ENCODE measurements at places on chromosomes 1 and 21.
A peak's percentile ranks its signal among the peaks of the same experiment; 100 is the strongest.

GRCh38 chr21:41916888-41917433, 36.9 kb downstream of the C2CD2 start:
- no peaks in the 10 kb centered on the region for H3K27me3 ChIP-seq
- H3K4me3 ChIP-seq: no peak overlapping the region
- no peaks in the 10 kb centered on the region for H3K36me3 ChIP-seq

GRCh38 chr1:243715285-243715684, 134.8 kb downstream of the AKT3 start:
- H3K27ac ChIP-seq: no peak overlapping the region
- peaks cover 13% of the 10 kb centered on the region for H3K4me1 ChIP-seq
- H3K27me3 ChIP-seq: no peaks in the 10 kb centered on the region
- no peaks in the 10 kb centered on the region for H3K36me3 ChIP-seq
- H3K4me3 ChIP-seq: no peak overlapping the region

DNA sequence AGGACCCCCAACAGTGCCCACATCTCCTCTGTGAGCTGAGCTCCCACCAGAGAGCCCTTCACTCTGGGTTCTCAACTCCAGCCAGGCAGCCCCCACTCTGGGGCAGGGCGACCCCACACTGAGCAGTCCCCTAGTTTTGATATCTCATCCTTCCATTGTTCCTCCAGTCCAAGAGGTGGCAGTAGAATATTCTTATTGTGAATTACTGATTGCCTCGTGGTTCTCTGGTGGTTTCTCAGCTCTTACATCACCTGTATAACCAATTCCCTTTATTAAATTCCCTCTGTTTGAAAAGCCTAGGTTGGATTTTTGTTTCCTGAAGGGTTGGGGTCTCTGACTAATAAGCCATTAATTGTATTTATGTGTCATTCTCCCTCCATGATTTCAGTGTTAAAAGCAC, 407.5 kb downstream of the SETD4 start:
- no peaks in the 10 kb centered on the region for H3K27me3 ChIP-seq
- no peak overlapping the region for H3K4me3 ChIP-seq
- no peak for DNase-seq
- no peak overlapping the region for H3K27ac ChIP-seq
- H3K4me1 ChIP-seq: no peaks in the 10 kb centered on the region

DNA sequence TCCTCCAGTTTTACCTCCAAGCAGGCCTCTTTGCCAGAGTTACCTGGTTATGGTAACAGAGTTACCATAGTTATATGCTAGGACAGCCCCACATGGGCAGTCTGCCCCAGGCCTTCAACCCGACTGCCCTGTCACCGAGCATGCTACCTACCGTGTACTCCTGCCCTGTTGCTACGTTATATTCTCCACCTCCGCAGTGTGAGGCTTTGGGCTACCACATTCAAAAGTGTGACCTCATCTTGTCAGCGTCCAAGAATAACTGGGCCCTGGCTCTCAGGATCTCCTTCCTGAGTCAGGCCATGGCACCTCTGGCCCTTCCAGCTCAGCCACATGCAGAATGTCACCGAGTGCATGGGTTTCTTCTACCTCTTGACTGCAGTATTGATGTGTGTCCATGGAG, 8.9 kb downstream of the MAPKAPK2 start:
- no peaks in the 10 kb centered on the region for H3K36me3 ChIP-seq
- H3K27ac ChIP-seq: peak overlapping the region; percentile 74
- peaks cover 63% of the 10 kb centered on the region for H3K4me1 ChIP-seq
- no peaks in the 10 kb centered on the region for H3K27me3 ChIP-seq

DNA sequence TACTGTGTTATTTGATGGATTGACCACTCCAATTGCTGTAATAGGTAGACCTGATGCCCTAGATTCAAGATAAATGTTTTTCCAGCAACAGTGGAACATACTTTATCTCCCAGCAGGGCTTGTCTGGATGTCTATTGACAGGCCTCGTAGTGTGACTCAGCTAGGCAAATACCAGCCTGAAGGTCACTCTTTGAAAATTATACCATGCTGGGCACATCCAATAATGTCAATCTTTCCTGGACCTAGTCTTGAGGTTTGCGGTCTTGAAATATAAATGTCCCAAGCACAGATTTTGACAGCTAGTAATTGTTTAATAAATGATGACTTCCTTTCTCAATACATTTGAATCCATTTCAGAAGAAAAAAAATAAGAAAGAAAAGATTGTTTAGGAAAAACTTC, 1138.0 kb upstream of the TMPRSS15 start:
- H3K27ac ChIP-seq: no peak overlapping the region
- DNase-seq: no peak

GRCh38 chr1:87894062-87894461, 565.4 kb downstream of the LMO4 start:
- H3K4me1 ChIP-seq: no peaks in the 10 kb centered on the region
- no peak for DNase-seq
- no peak overlapping the region for H3K27ac ChIP-seq
- H3K4me3 ChIP-seq: no peak overlapping the region
- no peaks in the 10 kb centered on the region for H3K36me3 ChIP-seq

GRCh38 chr1:14659913-14660312, 61.4 kb downstream of the KAZN start:
- no peak overlapping the region for H3K4me3 ChIP-seq
- no peaks in the 10 kb centered on the region for H3K36me3 ChIP-seq
- no peak for DNase-seq
- H3K27me3 ChIP-seq: no peaks in the 10 kb centered on the region

GRCh38 chr1:170495006-170495405, 37.0 kb upstream of the GORAB start:
- H3K27me3 ChIP-seq: no peaks in the 10 kb centered on the region
- H3K4me1 ChIP-seq: no peaks in the 10 kb centered on the region
- no peaks in the 10 kb centered on the region for H3K36me3 ChIP-seq
- no peak overlapping the region for H3K4me3 ChIP-seq

DNA sequence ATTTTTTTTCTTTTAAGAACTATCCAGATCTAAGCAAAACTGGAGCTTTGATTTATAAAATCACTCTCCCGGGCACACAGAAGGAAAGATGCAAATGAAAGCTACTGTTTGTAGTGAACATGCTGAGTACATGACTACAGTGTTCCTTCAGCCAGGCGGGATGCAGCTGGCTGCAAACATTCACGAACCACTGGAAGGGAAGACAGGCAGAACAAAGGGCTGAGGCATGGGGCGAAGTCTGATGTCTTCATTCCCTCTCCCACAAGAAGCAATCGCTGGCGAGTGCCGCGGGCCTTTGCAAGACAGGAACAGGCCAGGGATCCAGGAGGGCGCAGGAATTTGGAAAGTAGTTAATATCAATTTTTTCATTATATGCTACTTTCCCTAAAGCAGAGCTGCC, 257.9 kb upstream of the AJAP1 start:
- no peaks in the 10 kb centered on the region for H3K36me3 ChIP-seq
- no peak overlapping the region for H3K27ac ChIP-seq
- no peak overlapping the region for H3K4me3 ChIP-seq
- no peaks in the 10 kb centered on the region for H3K4me1 ChIP-seq
- no peaks in the 10 kb centered on the region for H3K27me3 ChIP-seq
- DNase-seq: no peak

GRCh38 chr1:77543822-77544448, 138.5 kb downstream of the ZZZ3 start:
- no peak overlapping the region for H3K27ac ChIP-seq
- H3K4me1 ChIP-seq: no peaks in the 10 kb centered on the region
- DNase-seq: no peak
- H3K36me3 ChIP-seq: no peaks in the 10 kb centered on the region

- no peak overlapping the region for H3K27ac ChIP-seq
- no peaks in the 10 kb centered on the region for H3K36me3 ChIP-seq
- H3K4me1 ChIP-seq: no peaks in the 10 kb centered on the region
- DNase-seq: peak; percentile 61
Observed at GRCh38 chr1:96236156-96236739, 485.3 kb upstream of the PTBP2 start.

DNA sequence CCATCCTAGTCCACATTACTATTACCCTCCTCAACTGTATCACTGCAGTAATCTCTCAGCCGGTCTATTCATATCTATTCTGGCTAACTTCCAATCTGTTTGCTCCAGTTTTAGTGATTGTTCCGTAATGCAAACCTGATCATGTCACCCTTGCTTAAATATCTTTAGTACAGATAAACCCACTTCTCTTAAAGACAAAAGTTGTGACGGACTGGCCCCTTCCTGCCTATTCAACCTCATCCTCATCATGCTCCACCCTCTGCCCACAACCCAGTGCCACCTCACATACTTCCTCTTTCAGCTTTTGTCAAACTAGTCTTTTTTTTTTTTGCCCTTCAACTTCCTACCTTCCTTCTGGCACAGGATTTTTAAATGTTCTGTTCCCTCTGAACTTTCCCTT, 2.8 kb upstream of the C1orf162 start:
- peaks cover under 1% of the 10 kb centered on the region for H3K4me1 ChIP-seq
- no peak overlapping the region for H3K27ac ChIP-seq
- DNase-seq: peak; percentile 52
- H3K4me3 ChIP-seq: no peak overlapping the region
- no peaks in the 10 kb centered on the region for H3K27me3 ChIP-seq

DNA sequence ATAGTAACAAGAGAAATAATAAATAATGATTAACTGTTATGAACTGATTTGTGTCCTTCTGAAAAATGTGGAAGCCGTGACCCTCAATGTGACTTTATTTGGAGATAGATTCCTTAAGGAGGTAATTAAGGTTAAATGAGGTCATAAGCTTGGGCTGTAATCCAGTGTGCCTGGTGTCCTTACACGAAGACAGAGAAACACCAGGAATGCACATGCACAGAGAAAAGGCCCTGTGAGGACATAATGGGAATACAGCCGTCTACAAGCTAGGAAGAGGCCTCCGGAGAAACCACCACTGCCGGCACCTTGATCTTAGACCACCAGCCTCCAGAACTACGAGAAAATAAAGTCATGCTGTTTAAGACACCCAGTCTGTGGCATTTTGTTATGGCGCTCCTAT, 215.9 kb downstream of the NEGR1 start:
- no peak for DNase-seq
- H3K4me3 ChIP-seq: no peak overlapping the region
- H3K36me3 ChIP-seq: no peaks in the 10 kb centered on the region
- H3K27ac ChIP-seq: no peak overlapping the region
- H3K4me1 ChIP-seq: no peaks in the 10 kb centered on the region
- H3K27me3 ChIP-seq: no peaks in the 10 kb centered on the region

GRCh38 chr1:38530957-38531356, 328.6 kb downstream of the RRAGC start:
- no peaks in the 10 kb centered on the region for H3K4me1 ChIP-seq
- DNase-seq: no peak
- H3K27me3 ChIP-seq: no peaks in the 10 kb centered on the region
- no peaks in the 10 kb centered on the region for H3K36me3 ChIP-seq
- no peak overlapping the region for H3K4me3 ChIP-seq
- H3K27ac ChIP-seq: no peak overlapping the region

DNA sequence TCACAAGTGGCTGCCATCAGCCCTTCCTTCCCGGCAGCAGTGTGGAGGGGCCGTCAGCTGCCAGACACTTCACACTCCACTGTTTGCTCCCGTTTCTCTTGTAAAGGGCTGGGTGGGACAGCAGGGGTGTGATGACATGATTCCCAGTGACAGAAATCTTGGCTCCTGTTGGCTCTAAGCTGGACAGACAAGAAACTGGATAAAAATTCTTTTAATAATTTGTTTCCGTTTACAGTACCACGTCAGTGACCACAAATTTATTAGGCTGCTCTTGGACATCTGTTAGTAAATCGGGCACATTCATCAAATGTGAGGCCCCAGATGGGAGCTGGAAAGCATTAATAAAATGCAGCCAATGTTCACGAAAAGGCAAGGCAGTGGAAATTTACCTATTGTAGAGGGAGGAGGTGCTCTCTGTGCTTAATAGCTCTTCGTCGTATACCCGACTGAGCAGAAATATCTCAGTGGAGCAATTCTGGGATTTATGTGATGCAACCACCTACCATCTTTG, 353.7 kb upstream of the GREM2 start:
- no peaks in the 10 kb centered on the region for H3K4me1 ChIP-seq
- no peak overlapping the region for H3K4me3 ChIP-seq
- H3K36me3 ChIP-seq: no peaks in the 10 kb centered on the region
- no peak for DNase-seq
- H3K27me3 ChIP-seq: no peaks in the 10 kb centered on the region
- no peak overlapping the region for H3K27ac ChIP-seq

GRCh38 chr1:2962061-2962460, 59.2 kb upstream of the ACTRT2 start:
- DNase-seq: no peak
- H3K36me3 ChIP-seq: no peaks in the 10 kb centered on the region
- H3K4me1 ChIP-seq: no peaks in the 10 kb centered on the region

DNA sequence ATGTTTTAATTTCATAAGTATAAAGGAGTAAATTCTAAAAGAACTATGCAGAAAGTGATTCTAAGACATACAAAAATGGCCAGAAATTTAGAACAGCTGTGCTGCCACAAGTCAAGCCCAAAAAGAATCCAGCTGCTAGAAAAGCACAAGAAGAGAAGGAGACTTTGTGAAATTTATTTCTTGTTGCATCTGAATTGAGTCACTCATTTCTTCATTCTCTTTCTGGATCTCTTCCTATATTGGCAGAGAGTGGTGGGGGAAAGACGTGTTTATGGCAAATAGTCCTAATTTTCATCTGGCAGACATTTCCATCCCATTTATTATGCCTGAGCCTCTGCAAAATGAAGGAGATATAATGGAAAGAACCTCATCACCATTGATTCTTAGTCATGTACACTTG, 139.6 kb upstream of the CTTNBP2NL start:
- H3K27ac ChIP-seq: no peak overlapping the region
- no peaks in the 10 kb centered on the region for H3K4me1 ChIP-seq
- no peaks in the 10 kb centered on the region for H3K36me3 ChIP-seq
- no peak for DNase-seq

- no peaks in the 10 kb centered on the region for H3K27me3 ChIP-seq
- H3K4me3 ChIP-seq: no peak overlapping the region
- no peaks in the 10 kb centered on the region for H3K36me3 ChIP-seq
- DNase-seq: no peak
- no peaks in the 10 kb centered on the region for H3K4me1 ChIP-seq
Observed at GRCh38 chr1:200640963-200641401, 20.4 kb upstream of the KIF14 start.

GRCh38 chr1:56922070-56922469, 43.7 kb downstream of the C8B start:
- no peak overlapping the region for H3K4me3 ChIP-seq
- no peak for DNase-seq
- H3K27me3 ChIP-seq: no peaks in the 10 kb centered on the region
- no peaks in the 10 kb centered on the region for H3K4me1 ChIP-seq

- H3K4me3 ChIP-seq: peak overlapping the region; percentile 97
- peak overlapping the region; percentile 98 for H3K27ac ChIP-seq
- peaks cover 17% of the 10 kb centered on the region for H3K4me1 ChIP-seq
- H3K36me3 ChIP-seq: no peaks in the 10 kb centered on the region
Observed at GRCh38 chr1:185156288-185156853, 382 bp downstream of the TRMT1L start.

GRCh38 chr1:229158341-229158921, 112.5 kb upstream of the RAB4A start:
- DNase-seq: peak; percentile 46
- H3K36me3 ChIP-seq: no peaks in the 10 kb centered on the region
- H3K4me1 ChIP-seq: peaks cover 9% of the 10 kb centered on the region
- no peak overlapping the region for H3K27ac ChIP-seq

DNA sequence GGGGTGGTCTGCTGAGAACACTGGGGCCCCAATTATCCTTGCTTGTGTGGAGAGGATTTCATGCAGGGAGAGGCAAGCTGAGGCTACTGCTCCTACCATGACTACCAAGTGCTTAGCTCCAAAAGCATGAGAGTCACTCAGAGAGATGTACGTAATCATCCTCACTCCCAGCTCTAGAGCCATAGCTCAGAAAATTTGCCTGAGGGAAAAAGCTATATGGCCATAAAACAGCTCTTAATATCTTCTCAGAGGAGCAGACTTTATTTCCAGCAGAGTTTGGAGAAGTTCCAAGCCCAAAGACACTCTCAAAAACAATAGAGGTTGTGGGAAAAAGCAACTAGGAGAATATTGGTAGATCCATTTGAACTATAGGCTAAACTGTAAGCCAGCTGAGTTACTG, 106.4 kb upstream of the PBX1 start:
- H3K36me3 ChIP-seq: no peaks in the 10 kb centered on the region
- no peak overlapping the region for H3K4me3 ChIP-seq
- no peak overlapping the region for H3K27ac ChIP-seq
- DNase-seq: no peak
- no peaks in the 10 kb centered on the region for H3K4me1 ChIP-seq
